ENCODE measurements at places on chromosomes 1 and 21. TPM values are rescaled to one million over a fixed set of nuclear protein-coding genes. Genes with fewer than 3 reads are reported as not detected.
A peak's percentile ranks its signal among the peaks of the same experiment; 100 is the strongest.

GRCh38 chr21:35297665-35298064, 248.6 kb upstream of the RUNX1 start:
- no peaks in the 10 kb centered on the region for H3K4me1 ChIP-seq
- no peak overlapping the region for H3K4me3 ChIP-seq
- DNase-seq = no peak
- H3K36me3 ChIP-seq = no peaks in the 10 kb centered on the region
- no peaks in the 10 kb centered on the region for H3K27me3 ChIP-seq
- no peak overlapping the region for H3K27ac ChIP-seq

DNA sequence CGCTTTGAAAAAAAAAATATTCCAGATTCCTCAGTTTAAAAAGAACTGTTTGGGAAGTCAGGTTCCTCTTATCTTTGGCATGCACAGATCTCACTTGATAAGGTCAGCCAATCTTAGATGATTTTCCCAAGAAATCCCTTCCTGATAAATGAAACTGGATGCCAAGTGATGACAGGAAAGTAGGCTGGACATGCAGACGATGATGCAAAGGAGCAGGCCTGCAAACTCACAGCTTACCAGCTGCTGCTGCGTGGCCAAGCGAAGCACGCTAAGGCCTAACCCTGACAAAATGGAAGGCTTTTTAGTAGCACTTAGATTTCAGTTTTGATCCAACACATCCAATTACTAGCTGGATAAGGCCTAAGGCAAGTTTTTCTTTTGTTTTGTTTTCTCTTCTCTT, 10.1 kb downstream of the TADA1 start:
- no peak for DNase-seq
- H3K27me3 ChIP-seq = no peaks in the 10 kb centered on the region
- H3K4me3 ChIP-seq = no peak overlapping the region
- peaks cover 58% of the 10 kb centered on the region for H3K36me3 ChIP-seq

GRCh38 chr1:171185091-171185490, at the start of gene FMO2:
Gene FMO2, plus strand, starts transcription at chr1:171185300. Its CDS starts 414 bp downstream, at chr1:171185714.
- DNase-seq = no peak
- H3K36me3 ChIP-seq = no peaks in the 10 kb centered on the region
- H3K27ac ChIP-seq = peak within 1 kb of the TSS; percentile 62
- H3K27me3 ChIP-seq = no peaks in the 10 kb centered on the region

DNA sequence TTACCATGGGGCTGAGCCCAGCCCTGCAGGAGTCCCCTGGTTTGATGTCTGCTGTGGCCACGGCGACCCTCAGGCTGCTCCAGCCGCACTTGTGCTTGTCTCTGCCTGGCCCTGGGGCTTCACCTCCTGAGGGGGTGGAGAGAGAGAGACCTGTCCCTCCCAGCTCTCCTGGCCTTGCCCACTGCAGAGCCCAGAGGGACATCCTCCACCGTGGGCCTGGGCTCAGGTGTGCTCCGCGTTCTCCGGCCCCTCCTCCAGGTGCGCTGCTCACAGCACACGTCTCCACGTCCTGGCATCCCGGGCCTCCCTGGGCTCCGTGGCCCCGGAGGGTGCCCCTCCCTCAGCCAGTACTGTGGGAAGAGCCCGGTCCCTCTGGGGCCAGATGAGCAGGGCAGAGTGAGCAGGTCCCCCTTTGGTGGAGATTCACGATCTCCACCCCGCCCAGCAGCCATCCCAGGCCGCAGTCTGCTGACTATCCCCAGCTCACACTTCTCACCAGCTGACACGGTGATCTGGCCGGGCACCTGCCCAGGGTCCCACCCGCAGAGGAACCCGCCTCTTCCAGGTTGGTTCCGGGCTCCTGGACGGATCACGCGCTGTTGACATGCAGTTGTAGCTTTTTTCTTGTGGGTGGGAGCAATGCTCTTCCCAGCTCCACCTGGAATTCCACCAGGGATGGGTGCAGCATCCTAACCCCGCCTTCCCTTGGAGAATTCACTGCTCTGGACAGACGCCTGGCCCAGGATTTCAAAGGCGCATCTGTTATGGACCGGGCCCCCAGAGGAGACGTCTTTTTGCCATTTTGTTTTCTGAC, 41.8 kb upstream of the POFUT2 start:
- H3K4me3 ChIP-seq = no peak overlapping the region
- H3K4me1 ChIP-seq = peaks cover 30% of the 10 kb centered on the region
- H3K27me3 ChIP-seq = no peaks in the 10 kb centered on the region
- no peaks in the 10 kb centered on the region for H3K36me3 ChIP-seq

DNA sequence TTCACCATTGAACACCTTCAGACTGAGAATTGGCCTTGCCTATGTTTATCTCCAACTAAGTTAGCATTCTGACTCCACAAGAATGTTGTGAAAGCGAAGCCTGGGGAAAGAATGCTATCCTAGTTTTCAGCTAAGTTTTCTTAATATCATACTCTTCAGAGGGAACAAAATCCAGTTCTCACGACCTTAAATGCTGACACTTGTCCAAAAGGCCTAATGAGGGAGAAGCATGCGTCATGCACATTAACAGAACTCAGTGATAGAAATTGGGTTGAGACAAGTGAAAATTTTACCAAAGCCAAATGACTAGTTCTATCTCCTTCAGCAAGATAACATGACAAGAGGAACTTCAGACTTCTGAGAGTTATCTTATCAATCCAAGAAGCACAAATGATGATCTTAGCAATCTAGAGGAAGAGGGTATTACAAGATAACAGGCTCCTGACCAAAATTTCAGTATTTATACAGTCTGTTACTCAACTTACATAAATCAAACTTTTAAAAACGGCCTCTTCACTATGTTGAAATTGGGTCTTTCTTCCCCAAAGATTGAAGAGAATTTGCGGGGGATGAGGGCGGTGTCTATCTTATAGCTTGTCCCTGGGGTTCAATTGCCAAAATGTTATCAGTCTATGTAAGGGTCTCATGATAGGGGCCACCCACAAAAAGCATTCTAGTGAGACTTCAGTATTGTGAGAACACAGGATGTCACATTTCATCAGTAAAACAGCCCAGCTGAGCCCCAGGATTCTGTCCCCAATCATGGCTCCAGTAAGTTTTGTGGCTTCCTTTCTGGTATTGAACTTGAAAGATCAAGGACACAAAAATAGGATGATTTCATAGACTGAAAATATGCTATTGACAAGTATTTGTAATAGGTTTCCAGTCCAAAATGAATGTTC, 26.5 kb upstream of the SLC45A3 start:
- DNase-seq = no peak
- H3K4me3 ChIP-seq = no peak overlapping the region
- no peaks in the 10 kb centered on the region for H3K36me3 ChIP-seq
- no peaks in the 10 kb centered on the region for H3K27me3 ChIP-seq
- H3K4me1 ChIP-seq = no peaks in the 10 kb centered on the region
- no peak overlapping the region for H3K27ac ChIP-seq

GRCh38 chr21:43211072-43211759, 42.4 kb downstream of the CRYAA start:
- H3K27ac ChIP-seq = no peak overlapping the region
- DNase-seq = peak; percentile 86
- H3K27me3 ChIP-seq = no peaks in the 10 kb centered on the region
- H3K4me3 ChIP-seq = no peak overlapping the region
- peaks cover 10% of the 10 kb centered on the region for H3K4me1 ChIP-seq

- no peaks in the 10 kb centered on the region for H3K27me3 ChIP-seq
- no peaks in the 10 kb centered on the region for H3K36me3 ChIP-seq
- no peaks in the 10 kb centered on the region for H3K4me1 ChIP-seq
- H3K4me3 ChIP-seq = no peak overlapping the region
Measured at GRCh38 chr1:71294178-71294577, 213.3 kb upstream of the ZRANB2 start.

Gene FMO4
- total RNA-seq = 6.9 TPM

- no peaks in the 10 kb centered on the region for H3K27me3 ChIP-seq
- no peaks in the 10 kb centered on the region for H3K36me3 ChIP-seq
- H3K4me1 ChIP-seq = no peaks in the 10 kb centered on the region
- no peak overlapping the region for H3K4me3 ChIP-seq
- no peak for DNase-seq
Measured at GRCh38 chr1:42484382-42484781, 21.3 kb downstream of the CCDC30 start.

Gene APOBEC4
- total RNA-seq = 5.6 TPM

GRCh38 chr1:223824712-223825111, 21.0 kb downstream of the TP53BP2 start:
- no peaks in the 10 kb centered on the region for H3K27me3 ChIP-seq
- no peaks in the 10 kb centered on the region for H3K36me3 ChIP-seq
- no peak overlapping the region for H3K4me3 ChIP-seq
- H3K4me1 ChIP-seq = peaks cover 65% of the 10 kb centered on the region
- H3K27ac ChIP-seq = no peak overlapping the region
- DNase-seq = no peak

Gene NPHS2
- total RNA-seq = not detected

DNA sequence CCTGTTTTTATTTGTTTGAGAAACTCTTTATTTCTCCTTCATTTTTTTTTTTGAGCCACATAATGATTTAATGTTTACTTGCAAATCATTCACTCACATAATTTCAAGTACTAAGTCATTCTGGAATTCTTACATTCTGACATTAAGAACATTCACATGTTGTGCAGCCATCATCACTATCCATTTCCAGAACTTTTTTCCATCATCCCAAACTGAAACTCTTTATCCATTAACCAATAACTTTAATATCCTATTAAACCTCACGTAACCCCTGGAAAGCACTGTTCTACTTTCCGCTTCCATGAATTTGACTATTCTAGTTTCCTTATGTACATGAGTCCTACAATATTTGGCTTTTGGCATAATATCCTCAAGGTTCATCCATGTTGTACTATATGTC, 52.5 kb upstream of the TEKT2 start:
- no peak for DNase-seq
- H3K4me3 ChIP-seq = no peak overlapping the region
- no peaks in the 10 kb centered on the region for H3K27me3 ChIP-seq
- H3K27ac ChIP-seq = no peak overlapping the region

Gene ZBTB18
- total RNA-seq = 18.7 TPM

Gene THEM5
- not detected for total RNA-seq

Gene CLDN8
- total RNA-seq = 4.8 TPM

GRCh38 chr21:45354970-45355369, 50.0 kb upstream of the COL18A1 start:
- peaks cover 5% of the 10 kb centered on the region for H3K4me1 ChIP-seq
- no peaks in the 10 kb centered on the region for H3K36me3 ChIP-seq
- no peak for DNase-seq
- no peak overlapping the region for H3K4me3 ChIP-seq

DNA sequence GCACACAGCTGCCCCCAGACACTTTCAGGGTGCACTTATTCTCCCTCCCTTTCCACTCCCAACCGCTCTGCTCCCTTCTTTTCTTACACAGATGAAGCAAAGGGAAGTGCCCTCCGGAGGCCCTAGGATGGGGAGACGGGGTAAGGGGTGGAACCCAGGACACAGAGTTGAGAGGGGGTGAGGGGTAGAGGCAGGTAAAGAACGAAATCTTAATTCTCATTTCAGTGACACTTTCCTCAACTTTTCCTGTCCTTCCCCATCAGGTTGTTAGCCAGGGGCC, 12.8 kb downstream of the PLEKHO1 start:
- H3K4me3 ChIP-seq = no peak overlapping the region
- H3K27ac ChIP-seq = peak overlapping the region; percentile 89
- H3K27me3 ChIP-seq = no peaks in the 10 kb centered on the region
- peaks cover 22% of the 10 kb centered on the region for H3K36me3 ChIP-seq

Gene MTARC2
- 125 TPM for total RNA-seq

GRCh38 chr1:98102345-98103030, 181.7 kb upstream of the DPYD start:
- H3K4me1 ChIP-seq = no peaks in the 10 kb centered on the region
- no peak overlapping the region for H3K27ac ChIP-seq
- no peak for DNase-seq
- H3K27me3 ChIP-seq = no peaks in the 10 kb centered on the region

Gene DYNLT5
- total RNA-seq = 7.0 TPM

GRCh38 chr21:32329331-32329730, 30.7 kb downstream of the MRAP start:
- peaks cover 15% of the 10 kb centered on the region for H3K36me3 ChIP-seq
- no peak overlapping the region for H3K4me3 ChIP-seq
- H3K4me1 ChIP-seq = peaks cover 4% of the 10 kb centered on the region
- no peak for DNase-seq
- no peaks in the 10 kb centered on the region for H3K27me3 ChIP-seq
- H3K27ac ChIP-seq = peak overlapping the region; percentile 40

DNA sequence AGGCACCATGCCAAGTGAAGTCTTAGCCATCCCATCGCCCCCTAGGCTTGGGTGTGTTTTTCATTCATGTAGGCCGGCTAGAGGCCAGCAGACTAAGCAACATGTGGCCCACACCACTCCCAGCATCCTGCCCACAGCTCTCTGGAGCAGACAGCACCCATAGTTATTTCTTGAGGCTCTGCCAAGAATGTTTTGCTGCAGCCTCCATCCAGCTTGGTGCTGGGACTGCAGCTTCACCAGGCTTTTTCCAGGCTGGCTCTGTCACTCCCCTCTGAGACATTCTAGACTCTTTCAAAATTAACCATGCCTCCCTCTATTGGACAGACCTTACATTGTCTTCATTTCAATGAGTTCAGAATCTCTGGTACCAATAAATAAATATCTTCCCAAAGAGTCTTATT, 104.2 kb downstream of the DUSP10 start:
- no peaks in the 10 kb centered on the region for H3K36me3 ChIP-seq
- H3K4me3 ChIP-seq = no peak overlapping the region
- no peak for DNase-seq
- H3K27ac ChIP-seq = no peak overlapping the region
- no peaks in the 10 kb centered on the region for H3K27me3 ChIP-seq

Gene CLCA4
- 1.0 TPM for total RNA-seq

Gene LSS
- total RNA-seq = 71.7 TPM

DNA sequence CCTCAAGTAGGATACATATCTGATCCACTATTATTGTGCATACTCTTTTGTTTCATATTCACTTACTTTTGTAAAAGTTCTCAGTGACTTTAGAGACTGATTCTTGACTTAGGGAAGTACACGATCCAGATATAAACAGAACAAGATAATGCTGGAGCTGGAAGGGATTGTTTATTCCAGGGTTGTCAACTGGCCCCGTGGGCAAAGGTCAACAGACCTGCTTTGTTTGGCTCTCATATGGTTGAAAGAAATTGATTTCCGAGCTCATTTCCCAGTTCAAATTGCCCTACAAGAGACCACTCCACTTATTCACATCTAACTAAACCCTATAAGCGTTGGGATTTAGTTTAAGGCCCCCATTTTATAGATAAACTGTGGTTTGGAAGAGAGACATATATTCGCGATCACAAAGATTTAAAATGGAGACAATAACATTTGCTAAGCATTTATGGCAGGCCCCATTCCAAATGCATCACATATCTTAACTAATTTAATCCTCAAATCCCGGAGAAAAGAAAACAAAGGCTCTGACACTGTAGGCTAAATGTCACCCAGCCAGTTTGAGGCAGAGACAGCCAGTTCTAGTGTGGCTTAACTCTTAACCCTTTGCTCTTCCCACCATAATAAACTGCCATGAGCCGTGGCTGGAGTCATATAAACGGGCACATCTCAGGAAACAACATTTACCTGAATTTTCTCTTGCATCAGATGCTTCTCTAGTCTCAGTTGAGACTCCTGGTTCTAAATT, 20.6 kb downstream of the REG4 start:
- H3K36me3 ChIP-seq = no peaks in the 10 kb centered on the region
- H3K27me3 ChIP-seq = no peaks in the 10 kb centered on the region
- no peaks in the 10 kb centered on the region for H3K4me1 ChIP-seq
- no peak overlapping the region for H3K4me3 ChIP-seq
- H3K27ac ChIP-seq = no peak overlapping the region

GRCh38 chr1:161216945-161217712, 2.0 kb downstream of the FCER1G start:
- peak overlapping the region; percentile 50 for H3K4me3 ChIP-seq
- H3K27me3 ChIP-seq = no peaks in the 10 kb centered on the region
- H3K27ac ChIP-seq = peak overlapping the region; percentile 88
- peaks cover 7% of the 10 kb centered on the region for H3K4me1 ChIP-seq
- H3K36me3 ChIP-seq = peaks cover 18% of the 10 kb centered on the region

Measured in upper lobe of left lung (tissue), 6 donors.